ENCODE measurements at places on chromosomes 12 and 14.

- no peak for DNase-seq
These were observed 147.5 kb downstream of the SLC38A6 start for GRCh38 chr14:61128382-61129167.

GRCh38 chr14:53620890-53621289 is 335.7 kb downstream of the BMP4 start:
- DNase-seq = no peak

GRCh38 chr12:113500306-113500675 is 28.6 kb upstream of the LHX5 start:
- DNase-seq = no peak

- no peak for DNase-seq
These were observed 483.3 kb downstream of the ZFP36L1 start for GRCh38 chr14:68309616-68310015.

DNA sequence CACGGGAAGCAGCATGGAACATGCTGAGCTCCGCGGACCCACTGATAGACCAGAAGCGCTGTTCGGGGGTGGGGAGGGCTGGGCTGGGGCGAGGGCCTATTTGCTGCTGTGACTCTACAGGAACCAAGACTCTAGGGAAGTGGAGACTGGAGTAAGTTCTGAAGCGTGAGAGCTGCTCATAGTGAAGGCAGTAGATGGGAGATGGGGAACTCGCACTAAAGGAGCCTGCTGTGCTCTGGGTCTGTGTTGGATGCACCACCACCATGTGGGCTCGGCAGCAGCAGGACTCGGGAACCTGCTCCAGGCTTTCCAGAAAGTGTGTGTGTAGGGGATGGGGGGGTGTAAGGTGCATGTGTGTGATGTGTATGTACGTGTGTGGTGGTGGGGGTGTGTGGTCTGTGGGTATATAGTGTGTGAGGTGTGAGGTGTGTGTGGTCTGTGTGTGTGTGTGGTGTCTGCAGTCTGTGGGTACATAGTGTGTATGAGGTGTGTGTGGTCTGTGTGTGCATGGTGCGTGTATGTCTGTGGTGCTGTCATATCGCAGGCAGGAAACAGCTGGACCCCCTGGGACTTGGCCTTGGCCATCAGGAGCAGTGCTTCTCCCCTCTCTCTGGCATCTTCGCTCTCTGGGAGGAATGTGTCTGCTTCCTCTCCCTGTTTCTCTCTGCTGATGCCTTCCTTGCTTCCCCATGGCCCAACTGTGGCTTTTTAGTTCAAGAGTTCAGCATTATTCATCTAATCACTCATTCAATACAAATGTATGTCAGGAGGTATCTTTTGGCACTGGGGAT is 378.9 kb downstream of the FUT8 start:
- DNase-seq = no peak

DNA sequence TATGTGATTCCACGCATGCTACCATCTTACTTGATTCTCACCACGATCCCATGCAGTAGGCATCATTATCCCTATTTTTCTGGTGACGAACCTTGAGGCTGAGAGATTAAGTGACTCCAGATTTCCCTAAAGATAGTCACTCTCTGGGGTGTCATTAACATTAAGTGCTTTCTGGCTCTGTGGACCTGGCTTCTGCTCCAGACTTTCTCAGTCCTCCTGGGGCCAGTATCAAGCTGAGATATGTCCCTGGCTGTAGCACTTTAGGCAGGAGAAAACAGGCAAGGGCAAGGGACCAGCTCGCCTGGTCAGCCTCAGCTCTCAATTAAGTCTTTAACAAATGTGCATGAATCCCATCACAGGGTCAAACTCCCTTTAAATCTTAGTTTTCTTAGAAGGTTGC is 38.3 kb upstream of the PRB2 start:
- DNase-seq = no peak

- no peak for DNase-seq
These were observed 353.5 kb downstream of the TMEM132D start for GRCh38 chr12:129550353-129550752.

DNA sequence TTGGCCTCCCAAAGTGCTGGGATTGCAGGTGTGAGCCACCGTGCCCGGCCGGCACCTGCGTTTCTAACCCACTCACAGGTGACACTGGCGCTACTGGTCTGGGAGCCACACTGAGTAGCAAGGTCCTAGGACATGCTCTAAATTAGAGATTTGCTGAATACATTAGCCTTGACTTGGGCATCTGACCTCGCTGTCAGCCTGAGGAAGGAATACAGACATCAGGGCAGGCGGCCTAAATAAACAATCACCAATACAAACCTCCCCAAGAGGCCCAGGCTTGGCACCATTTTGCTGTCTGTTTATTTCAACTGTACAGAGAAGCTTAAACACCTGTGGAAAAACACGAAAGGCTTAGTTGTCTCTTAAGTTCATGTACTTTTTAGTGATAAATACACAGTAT is 27.5 kb downstream of the P2RX4 start:
- DNase-seq = no peak

GRCh38 chr12:100185361-100185894 is 15.2 kb upstream of the ACTR6 start:
- DNase-seq = no peak

DNA sequence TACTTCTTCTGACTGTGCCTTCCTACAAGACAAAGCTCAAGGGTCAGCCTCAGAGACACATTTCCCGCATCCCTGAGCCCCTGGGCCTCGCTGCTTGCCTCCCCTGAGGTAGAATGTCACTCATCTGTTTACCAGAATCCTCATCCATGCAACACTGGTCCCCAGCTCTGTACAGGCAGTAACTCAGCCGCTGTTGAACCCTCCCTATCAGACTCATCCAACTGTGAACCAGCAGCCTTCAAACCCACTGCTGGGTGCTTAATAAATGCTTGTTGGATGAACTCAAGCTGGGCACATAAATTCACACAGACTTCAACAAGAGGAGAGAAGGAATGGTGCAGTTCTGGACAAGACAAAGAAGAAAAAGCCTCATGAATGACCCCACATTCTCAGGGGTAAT is 6.1 kb downstream of the NT5DC3 start:
- no peak for DNase-seq

DNA sequence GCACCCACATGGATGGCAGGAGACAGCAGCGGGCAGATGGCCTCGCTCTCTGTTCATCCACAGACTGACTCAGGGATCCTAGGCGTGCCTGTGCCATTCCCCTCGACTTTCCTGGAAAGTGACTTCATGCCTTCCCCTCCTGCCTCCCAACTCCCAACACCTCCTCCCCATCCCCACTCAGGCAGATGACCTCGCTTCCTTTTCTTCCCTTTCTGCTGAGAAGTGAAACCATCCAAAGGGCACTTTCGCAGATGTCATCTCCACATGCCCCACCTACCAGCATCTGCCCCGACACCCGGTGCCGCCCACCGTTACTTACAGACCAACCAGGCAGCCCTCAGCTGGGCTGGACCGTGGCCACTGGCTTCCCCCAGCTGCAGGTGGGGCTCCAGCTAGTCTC is 29.6 kb downstream of the BEGAIN start:
- no peak for DNase-seq

DNA sequence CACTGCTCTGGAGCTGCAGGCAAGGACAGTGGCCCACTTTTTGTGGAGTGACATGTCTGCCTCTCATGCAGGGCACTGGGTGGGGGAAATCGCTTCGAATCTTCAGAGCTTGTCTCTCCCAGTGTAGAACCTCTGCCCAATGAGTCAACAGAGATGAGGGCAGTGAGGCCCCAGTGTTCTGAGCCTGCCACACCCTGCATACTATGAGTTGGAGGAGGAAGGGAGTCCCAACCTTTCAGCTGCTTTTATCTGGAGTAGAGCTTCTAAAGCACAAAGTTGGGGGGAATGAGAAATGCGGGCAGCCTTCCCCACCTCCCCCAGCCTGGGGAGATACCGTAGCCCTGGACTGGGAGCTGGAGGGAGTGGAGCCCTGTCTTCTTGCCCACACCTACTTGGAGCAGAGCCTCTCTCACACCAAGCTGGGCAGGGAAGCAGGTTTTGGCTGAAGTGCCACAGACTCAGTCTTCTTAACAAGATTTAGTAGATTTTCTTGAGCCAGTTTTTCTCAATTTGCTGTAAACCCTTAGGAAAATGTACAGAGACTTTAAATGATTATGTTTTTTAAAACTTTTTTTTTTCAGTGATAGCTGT is 159.1 kb downstream of the ADGRD1 start:
- DNase-seq = no peak

DNA sequence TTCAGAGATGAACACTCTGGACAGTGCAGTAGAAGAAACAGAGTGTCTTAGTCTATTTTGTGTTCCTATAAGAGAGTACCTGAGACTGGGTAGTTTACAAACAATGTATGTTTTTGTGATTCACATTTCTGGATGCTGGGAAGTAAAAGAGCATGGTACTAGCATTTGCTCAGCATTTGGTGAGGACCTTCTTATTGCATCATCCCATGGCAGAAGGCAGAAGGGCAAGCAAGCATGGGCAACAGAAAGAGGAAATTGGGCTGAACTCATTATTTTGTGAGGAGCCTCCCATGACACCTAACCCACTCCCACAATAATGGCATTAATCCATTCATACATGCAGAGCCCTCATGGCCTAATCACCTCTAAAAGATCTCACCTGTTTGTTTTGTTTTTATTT is 8.0 kb downstream of the ANKS1B start:
- no peak for DNase-seq

GRCh38 chr12:1213205-1213604 is 222.2 kb downstream of the ERC1 start:
- peak; percentile 32 for DNase-seq

DNA sequence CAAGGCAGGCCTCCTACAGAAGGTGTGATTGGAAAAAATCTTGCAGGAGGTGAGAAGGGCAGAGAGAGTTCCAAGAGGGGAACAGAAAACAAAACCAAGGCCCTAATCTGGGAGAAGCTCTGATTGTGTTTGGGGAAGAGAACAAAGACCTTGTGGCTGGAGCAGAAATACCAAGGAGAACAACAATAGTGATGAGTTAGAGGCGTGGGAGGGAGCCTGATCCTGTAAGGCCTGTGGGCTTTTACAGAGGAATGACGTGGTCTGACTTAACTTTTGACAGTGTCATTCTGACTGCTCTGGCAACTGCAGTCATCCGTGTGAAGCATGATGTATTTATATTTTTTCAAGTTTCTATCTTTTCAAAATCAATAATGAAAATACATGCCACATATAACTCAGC is 200.6 kb downstream of the ANO4 start:
- no peak for DNase-seq

GRCh38 chr12:88113871-88114270 is 28.0 kb downstream of the CEP290 start:
- no peak for DNase-seq

DNA sequence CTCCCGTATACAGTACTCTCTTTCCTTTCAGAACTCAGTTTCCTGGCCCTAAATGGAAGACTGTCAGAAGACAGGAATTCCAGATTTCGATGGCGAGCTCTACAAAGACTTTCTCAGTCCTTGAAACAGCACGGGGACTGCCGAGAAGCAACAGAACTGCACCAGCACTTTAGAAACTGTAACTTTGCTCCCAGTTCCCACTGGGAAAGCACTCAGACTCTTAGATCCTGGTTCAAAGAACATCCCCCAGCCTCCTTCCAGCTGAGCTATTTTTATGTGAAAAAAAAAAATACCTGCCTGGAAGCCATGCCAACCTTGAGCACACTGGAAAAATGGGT is 1.8 kb downstream of the PXN start:
- DNase-seq = no peak
